ENCODE measurements at places on chromosomes 3 and 15.

GRCh38 chr3:138694287-138695007 is 85.9 kb downstream of the FAIM start:
- DNase-seq, result no peak

DNA sequence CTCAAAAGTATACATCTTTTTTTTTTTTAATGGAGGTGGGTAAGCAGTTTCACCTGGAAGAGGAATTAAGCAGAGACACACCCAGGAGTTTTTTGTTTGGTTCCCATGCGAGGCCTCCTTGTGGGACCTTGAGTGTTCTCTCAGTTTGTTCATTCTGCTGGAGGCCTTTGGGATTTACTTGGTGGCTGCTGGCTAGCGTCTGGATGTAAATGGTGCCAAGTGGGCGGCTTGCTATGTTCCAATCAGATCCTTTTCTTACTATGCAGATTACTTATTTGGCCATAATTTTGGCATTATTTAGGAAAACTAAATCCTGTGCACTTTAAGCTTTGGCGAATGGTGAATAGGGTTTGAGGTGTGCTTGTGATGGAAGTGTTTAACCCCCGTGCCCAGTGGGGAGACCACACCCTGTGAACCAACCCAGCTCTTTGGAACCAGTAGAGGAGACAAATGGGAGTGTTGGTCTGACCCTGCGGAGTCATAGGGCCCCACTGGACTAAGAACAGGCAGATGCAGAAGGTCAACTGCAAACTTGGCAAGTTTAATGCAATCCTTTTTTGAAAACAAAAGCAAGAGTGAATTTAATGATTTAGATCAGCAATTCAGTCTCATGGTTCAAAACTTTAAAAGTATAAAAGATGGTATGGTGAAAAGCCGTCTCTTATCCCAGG is 79.4 kb downstream of the EBLN2 start:
- DNase-seq, result no peak

GRCh38 chr15:86193716-86194380 is 114.2 kb downstream of the AGBL1 start:
- no peak for DNase-seq

GRCh38 chr3:23720885-23721284 is 84.9 kb upstream of the UBE2E1 start:
- no peak for DNase-seq

DNA sequence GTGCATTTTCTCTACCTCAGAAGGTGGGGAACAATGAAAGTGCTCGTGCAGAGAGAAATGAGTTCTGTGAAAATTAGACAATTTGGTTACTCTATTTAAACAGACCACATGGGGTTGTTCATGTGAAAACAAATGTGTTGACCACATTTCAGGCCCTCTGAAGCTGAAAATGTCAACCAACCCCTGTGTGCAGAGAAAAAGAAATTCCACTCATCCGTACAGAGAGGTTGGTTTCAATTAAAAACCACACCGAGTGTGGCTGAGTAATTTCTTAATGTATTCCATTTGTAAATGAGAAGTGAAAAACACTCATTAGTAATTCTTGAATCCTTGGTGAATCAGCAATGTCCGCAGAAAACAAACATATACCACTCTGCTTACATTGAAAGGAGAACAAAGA is 46.9 kb upstream of the SLC7A14 start:
- no peak for DNase-seq

DNA sequence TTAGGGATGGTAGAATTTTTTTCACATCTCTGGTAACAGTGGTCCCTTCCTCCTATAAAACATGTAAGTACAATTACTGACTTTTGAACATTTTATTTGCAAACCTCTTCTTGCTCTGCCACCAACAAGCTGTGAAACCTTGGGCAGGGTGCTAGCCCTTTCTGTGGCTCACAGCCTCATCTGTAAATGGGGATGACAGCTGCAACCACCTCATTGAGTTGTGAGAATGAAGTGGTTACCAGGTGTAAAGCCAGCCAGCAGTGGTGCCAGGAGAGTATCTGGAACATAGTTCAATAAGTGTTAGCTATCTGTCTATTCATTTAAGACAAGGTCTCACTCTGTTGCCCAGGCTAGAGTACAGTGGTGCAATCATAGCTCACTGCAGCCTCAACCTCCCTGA is 278.1 kb downstream of the ERC2 start:
- DNase-seq, result no peak

- DNase-seq, result no peak
Observed at GRCh38 chr3:1534252-1534651, 441.4 kb downstream of the CNTN6 start.

DNA sequence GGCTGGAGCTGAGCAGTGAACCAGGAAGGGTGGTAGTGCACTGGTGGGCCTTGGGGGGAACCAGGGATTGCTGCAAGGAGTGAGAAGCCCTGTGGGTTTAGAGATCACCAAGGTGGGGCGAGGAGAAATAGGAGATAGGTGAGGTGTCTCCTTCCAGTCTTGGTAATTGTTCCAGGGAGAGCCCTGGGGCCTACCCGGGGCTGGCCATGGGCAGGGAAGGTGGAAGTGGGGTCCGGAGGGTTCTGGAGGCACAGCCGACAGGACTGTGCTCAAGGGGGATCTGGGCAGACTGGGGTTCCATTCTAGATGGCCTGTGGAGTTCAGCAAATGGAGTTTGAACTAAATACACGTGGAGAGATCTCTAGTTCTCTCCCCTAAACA is 4.5 kb downstream of the CHST13 start:
- DNase-seq, result no peak

GRCh38 chr3:37992271-37993066 is 1.9 kb downstream of the VILL start:
- peak; percentile 20 for DNase-seq

DNA sequence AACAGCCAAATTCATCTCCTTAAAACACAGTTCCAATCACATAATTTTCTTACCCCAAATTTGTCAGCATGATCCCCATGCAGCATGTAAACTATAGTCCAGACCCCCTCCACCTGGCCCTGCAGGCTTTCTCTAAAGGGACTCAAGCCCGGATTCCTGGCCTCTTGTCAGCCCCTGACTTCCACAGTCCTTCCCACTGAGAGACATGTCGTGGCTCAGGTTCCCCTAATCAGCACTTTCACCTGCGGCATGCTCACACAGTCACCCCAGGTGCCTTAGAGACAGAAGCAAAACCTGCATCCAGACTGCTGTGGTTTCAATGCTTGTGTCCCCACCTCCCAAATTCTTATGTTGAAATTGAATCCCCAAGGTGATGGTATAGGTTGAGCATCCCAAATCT is 372.7 kb upstream of the ATP10A start:
- no peak for DNase-seq

GRCh38 chr3:105490045-105490444 is 123.3 kb downstream of the ALCAM start:
- DNase-seq, result no peak

DNA sequence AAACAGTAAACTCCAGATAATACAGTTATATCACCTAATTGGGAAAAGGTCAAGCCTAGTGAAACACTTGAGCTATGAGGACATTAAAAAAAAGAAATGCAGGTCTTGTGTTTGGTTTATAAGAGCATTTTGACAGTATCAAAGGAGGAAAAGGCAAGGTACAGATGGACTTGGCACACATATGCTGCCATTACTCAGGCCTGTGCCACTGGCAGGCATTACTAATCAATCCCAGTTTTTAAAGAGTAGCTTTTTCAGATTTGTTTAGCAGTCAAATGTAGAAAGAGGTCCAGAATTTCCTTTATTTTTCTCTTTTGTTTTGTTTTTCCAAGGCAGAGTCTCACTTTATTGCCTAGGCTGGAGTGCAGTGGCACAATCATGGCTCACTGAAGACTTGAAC is 38.9 kb downstream of the MDFIC2 start:
- DNase-seq, result no peak

GRCh38 chr3:87219611-87220010 is 7.5 kb upstream of the CHMP2B start:
- no peak for DNase-seq

- DNase-seq, result no peak
Observed at GRCh38 chr3:12284591-12284990, 4.3 kb upstream of the PPARG start.

- DNase-seq, result no peak
Observed at GRCh38 chr3:177287231-177287630, 89.9 kb upstream of the TBL1XR1 start.

- no peak for DNase-seq
Observed at GRCh38 chr3:107689355-107689754, 166.6 kb downstream of the BBX start.

GRCh38 chr3:134419214-134419959 is 45.1 kb upstream of the AMOTL2 start:
- no peak for DNase-seq

- DNase-seq, result no peak
Observed at GRCh38 chr15:91067036-91067435, 33.0 kb upstream of the SV2B start.

DNA sequence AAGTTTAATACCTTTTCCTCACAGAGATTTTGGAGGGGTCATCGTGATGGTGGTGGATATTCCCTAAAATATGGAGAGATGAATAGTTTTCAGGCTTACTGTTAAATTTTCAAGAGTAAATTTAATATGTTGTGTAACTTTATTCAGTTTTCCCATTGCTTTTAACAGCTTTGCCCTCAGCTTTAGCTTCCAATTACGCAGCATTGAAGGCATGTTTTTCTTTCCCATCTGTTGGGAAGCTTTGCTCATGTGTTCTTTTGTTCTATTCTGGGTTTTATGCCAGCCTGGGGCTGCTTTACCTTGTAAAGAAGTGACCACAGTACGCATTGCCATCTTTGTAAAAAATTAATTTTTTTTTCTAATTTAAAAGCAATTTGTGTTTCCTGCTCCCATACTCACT is 151.5 kb downstream of the B3GALNT1 start:
- DNase-seq, result no peak

- no peak for DNase-seq
Observed at GRCh38 chr3:186646841-186647240, 6.6 kb downstream of the FETUB start.

DNA sequence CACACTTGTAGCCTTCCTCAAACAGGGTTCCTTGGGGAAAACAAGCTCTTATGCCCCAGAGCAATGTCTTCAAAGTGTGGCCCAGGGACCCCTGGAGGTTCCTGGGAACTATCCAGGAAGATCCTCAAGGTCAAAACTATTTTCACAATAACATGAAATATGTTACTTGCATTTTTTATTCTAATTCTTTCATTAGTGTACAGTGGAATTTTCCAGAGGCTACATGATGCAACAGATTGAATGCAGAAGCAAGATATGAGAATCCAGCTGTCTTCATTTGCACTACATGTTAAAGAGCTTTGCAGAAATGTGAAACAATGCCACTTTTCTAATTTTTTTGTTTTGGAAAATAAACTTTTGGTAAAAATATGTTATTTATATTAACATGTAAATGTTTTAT is 190.9 kb downstream of the SLC9A9 start:
- no peak for DNase-seq

- no peak for DNase-seq
Observed at GRCh38 chr3:118740722-118741290, 293.8 kb downstream of the IGSF11 start.

DNA sequence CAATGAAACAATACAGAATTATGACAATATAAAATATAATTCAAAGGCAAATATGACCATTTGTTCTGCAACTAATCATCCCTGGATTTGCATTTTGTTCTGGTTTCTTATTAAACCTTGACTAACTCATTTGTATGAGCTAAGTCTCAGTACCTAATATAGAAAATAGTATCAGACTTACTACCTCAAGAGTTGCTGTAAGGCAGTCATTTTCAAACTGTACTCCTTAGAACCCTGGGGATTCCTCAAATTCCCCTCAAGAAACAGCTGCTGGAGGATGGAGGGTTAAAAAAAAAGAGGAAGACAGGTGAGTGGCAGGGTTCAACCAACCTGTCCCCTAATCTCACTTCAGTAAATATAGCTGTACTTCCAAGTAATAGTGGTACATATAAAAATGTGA is 11.1 kb downstream of the ZBTB11 start:
- no peak for DNase-seq

DNA sequence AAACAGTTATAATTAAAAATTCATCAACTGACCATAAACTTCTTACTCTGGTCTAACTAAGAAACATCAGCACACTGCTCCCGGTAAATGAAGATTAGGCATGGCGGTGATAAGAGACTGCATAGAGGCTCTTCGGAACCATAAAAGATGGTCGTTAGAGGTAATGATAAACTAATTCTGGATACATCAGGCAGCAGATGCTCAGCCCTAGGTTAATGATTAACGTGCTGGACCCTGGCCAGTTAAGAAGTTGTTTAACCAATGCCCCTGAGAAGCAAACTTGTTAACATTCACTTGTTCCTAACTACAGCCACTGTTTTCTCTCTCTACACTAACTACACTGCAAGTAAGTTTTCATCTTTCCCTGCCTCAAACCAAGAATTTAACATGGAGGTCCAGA is 111.5 kb downstream of the PDZRN3 start:
- no peak for DNase-seq

GRCh38 chr15:94327356-94327936 is 96.1 kb downstream of the MCTP2 start:
- no peak for DNase-seq

DNA sequence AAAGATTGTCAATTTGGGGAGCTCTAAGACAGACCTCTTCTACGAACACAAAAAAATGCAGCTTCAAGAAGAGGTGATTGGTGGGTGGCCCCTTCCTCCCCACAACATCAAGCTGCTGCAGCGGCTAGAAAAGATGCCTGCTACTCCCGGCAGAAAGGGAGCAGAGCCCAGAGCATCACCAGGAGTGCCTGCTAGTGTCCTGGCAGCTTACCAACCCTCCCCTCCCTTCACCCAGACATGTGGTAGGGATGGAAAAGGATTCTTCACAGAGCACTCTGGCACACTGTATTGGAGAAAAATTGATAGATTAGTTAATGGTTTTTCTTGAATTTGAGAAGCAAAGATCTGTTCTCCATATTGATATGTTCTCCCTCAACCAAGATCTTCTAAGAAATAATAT is 10.8 kb downstream of the IP6K1 start:
- peak; percentile 8 for DNase-seq

DNA sequence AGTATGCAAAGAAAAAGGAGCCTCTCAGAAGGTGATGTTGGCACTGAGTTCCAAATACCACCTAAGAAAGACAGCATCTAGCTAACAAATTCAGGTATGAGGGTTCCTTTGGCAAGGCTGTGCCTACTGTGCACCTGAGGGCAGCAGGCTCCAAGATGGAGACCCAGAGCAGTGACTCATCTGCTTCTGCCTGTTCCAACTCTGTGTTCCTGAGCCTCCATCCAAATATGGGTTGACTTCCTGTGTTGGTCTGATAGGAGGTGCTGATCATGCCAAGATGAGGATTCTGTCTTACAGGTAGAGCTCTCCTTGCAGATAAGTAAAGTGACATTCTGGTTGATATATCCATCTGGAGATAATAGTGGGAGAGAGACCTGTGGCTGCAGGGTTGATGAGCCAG is 26.0 kb downstream of the SV2B start:
- DNase-seq, result no peak

DNA sequence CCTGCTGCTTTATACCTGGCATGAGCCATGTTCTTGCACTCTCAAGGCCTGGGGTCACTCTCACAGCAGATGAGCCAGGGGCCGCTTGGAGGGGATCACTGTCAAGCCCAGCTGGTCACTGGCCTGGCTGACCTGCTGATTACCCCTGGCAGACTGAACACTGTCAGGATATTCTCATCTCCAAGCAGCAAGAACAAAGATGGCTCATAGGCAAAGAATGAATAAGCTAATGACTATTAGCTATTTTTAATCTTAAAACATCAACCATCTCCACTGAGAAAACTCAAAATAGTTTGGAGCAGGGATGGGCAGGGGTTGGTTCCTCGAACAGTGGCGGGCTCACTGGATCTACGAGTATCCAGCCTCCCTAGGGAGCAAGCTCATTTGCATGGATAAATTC is 64.4 kb upstream of the ACAN start:
- no peak for DNase-seq
